SHP77 (cell line): ENCODE measurements at places on chromosomes 5 and 9.

- no peak for DNase-seq
These were observed 50.8 kb downstream of the NDFIP1 start for GRCh38 chr5:142159354-142159753.

DNA sequence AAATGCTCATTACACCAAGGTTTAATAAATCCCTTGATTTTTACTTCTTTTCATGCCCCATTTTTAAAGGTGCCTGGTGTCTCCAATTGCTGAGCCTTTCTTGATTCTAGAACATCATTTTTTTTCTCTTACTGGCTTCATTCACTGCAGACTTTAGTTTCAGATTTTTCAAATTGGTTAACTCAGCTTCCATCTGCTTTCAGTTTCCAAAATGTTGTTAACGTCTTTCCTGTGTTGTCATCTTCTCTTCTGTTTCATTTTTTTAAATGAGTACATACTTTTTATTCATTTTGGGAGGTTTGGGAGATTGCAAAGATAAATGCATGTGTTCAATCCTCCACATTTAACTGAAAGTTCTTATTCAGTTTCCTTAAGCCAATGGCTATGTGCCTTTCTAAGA lies 126.4 kb upstream of the CCNG1 start:
- DNase-seq: no peak

DNA sequence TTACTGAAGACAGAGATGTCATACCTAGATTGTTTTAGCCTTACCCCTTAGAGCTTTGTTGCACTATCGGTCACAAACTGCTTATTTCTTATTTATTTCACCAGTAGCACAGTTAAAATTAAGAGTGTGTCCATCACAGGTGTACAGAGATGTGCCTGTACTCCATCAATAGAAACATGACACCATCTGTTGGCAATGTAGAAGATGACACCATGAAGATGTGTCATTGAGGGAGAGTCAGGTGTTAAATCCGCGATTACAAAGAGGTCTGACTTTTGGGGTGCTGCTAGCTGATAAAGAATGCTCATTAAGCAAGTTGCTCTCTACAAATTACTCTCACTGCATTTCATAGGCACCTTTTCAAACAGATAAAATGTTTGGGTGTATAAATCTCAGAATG lies 164.4 kb downstream of the SMARCA2 start:
- no peak for DNase-seq

GRCh38 chr5:170552621-170553115 lies 48.8 kb downstream of the KCNIP1 start:
- DNase-seq: no peak

DNA sequence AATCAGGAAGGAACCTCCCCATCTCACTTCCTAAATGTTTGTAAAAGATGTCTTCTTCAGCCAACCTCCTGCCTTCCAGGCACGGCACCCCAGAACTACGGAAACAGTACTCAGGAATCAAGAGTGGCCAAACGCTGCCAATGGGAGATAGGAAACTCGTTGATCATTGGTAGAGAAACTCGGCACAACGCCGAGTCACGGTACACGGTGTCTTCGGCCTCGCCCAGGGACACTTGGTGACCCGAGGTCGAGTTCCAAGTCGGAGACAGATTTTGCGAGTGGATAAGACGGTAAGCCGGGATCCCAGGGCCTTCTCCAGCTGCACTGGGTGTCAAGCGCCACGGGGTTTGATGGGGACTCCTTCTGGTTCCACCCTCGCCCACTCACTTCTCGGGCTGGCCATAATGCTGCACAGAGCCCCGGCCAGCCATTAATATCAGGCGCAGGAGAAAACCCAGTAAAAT lies 343 bp downstream of the KIAA0825 start:
- DNase-seq: peak; percentile 63

DNA sequence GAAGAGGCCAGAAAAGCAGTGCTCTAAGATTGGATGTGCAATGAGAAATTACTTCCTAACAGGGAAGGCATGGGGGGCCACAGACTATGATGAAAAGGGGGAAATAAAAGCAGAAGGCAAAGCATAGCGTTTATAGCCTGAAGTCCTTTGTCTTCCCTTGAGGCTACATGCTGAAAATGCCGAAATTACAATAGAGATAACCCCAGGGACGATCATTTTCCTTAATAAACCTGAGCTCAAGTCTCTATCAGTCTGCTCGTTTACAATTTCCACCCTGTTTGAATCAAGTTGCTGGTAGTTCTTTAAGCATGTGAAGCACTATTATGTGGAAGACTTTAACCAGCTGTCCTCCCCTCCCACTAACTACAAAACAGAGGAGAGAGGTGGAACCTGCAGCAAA lies 60.4 kb downstream of the FREM1 start:
- DNase-seq: no peak

DNA sequence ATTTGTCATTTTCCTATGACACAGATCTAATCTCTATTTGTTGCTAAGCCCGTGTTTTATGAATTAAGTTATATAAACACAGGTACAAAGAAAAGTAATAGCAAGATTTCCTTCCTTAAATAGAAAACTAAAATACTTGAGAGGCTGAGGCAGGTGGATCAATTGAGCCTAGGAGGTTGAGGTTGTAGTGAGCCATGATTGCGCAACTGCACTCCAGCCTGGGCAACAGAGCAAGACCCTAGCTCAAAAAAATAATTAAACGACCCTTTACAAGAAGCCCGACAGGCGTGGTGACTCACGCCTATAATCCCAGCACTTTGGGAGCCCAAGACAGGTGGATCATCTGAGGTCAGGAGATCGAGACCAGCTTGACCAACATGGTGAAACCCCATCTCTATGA lies 36.8 kb downstream of the FAM169A start:
- DNase-seq: no peak

DNA sequence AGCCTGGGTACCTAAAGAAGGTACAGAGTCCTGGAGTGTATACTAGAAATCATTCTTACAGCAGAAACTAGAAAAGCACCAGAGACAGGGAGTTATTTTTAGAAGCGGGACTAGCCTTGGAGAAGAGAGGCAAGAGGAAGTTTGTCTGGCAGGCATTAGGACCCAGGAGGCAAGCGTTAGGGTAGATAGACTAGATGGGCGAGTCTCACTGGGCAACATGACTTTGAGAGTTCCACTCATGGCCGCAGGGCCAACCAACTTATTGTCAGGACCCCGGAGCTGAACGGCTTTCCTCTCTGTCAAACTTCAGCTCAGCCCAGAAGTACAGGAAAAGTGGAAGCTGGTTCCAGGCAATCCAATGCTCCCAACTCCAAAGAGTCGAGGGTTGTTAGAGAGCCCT lies 34.1 kb upstream of the NPR3 start:
- DNase-seq: no peak

- no peak for DNase-seq
These were observed 1072.6 kb upstream of the COX7C start for GRCh38 chr5:85545129-85545528.

GRCh38 chr9:12640866-12641636 lies 52.1 kb upstream of the TYRP1 start:
- DNase-seq: no peak

- DNase-seq: no peak
These were observed 37.6 kb downstream of the HRH2 start for GRCh38 chr5:175695161-175696126.

DNA sequence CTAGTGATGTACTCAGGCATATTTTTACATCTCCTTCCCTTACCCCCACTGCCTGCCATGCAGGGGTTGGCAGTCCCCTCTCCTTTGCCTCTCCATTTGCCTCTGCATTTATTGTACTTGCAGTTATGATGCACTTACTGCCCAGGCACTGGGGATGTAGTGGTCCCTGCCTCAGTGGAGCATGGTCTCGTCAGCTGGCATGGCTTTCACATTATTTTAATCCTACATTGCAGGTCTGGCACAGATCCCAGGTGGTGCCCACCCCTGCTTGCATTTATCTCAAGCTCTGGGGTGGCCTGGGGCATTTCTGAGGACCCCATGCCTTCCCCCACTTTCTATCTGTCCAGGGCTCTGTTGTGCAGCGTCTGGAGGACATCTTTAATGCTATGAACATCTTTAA lies 23.2 kb upstream of the PITX1 start:
- no peak for DNase-seq

DNA sequence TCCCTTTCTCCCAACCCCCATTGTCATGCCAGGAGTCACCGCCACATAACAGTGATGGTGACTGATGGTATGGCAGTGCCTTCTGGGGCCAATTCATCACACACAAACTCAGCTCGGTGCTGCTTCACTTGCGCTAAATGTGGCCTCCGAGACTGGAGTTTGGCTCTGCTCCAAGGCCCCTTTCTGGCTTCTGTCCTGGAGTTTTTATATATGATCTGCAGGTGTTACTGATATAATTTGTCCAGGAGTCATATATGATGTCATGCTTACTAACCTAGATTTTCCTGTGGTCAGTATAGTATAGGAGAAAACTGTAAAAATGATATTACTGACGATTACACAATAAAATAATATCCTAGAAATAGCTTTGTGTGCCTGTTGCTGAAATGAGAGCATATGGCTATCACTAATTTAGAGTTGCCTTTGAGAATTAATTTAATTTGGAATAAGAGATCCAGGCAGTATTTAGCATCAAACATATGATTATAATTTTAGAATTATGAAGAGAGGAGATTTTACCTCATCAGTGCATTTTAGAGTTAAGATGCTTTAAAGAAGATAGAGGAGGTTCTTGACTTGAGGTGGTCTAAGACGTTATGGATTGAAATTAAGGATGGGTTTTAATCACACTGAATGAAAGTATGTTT lies 334.1 kb upstream of the CD180 start:
- peak; percentile 55 for DNase-seq

DNA sequence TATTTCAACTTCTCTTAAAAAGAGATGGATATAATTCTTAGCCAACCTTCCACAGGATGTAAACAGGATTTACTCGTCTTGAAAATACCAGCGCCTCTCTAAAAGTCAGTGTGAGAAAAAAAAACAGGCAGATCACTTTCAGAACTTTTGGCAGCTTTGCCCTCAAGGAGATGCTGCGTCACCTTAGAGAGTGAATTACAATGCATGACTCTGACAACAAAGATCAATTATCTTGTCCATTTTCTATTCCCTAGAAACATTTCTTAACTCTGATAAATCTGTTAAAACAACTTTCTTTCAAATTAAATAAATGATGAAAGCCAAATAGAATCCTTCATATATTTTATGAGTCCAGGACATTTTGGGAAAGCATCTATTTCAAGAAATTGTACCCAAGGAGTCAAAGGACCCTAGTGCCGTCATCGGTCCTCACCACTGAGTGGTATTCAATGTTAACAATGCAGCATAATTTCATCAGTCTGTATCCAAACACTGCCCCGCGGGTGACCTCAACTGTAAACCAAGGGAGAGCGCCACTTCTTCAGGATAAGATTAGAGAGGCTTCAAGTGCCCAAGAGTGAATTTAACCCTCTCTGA lies 536.0 kb downstream of the PDE4D start:
- no peak for DNase-seq

GRCh38 chr9:114719290-114719689 lies 37.3 kb upstream of the TEX48 start:
- DNase-seq: no peak

GRCh38 chr5:141742866-141743851 lies 61.1 kb upstream of the ARAP3 start:
- peak; percentile 81 for DNase-seq

GRCh38 chr5:112189391-112189790 lies 229.7 kb downstream of the EPB41L4A start:
- DNase-seq: no peak

DNA sequence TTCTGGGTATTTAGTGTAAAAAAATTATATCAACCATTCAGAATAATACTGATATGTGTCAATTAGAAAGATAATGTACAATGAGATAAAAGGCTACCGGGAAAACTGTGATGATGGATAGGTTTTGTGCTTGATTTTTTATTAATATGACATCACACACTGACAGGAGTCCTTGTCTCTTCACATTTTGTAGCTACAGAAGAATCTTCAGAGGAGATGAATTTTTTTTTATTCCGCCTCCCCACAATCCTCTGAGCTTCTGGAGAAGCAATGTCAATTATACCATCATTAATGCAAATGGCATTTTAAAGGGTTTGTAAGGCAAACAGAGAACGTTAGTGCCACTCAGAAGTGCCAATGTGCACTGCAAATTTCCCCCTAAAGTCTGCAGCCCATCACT lies 131.7 kb upstream of the CCNG1 start:
- DNase-seq: no peak

DNA sequence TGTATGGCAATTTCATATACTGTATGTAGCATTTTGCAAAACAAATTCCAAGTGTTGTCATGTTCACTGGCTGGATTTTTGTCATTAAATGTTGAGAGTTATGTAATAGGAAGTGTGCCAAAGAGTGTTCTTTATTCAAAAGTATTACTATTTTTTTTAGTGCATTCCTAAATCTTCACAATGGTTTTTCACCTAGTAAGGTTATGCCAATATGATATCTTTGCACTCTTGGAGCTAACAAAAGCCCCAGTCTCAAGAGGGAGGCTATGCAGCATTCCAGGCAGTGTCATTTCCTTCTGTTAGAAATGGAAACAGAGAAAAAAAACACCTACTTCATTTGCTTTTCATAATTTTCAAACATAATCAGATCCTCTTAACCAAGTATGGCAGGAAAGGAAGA lies 5.1 kb upstream of the SSBP2 start:
- DNase-seq: no peak

GRCh38 chr9:1837453-1838084 lies 177.6 kb upstream of the SMARCA2 start:
- DNase-seq: peak; percentile 23

- no peak for DNase-seq
These were observed 190.9 kb downstream of the ICE1 start for GRCh38 chr5:5613261-5613990.

DNA sequence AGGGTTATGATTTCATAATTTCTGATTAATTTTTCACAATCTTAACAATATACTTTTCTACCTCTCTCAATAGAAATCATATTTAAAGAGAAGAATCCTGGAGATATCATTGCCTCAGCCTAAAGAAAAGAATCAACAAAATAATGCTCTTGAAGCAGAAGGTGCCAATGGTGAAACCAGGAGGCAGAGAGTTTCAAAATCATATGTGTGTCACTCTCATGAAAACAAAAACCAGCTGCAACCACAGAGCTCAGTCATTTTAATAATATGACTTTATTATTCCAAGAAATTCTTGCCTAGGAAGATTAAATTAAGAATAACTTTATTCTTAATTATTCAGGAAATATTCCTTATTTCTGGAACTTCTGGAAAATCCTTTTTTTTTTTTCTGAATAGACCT lies 266.8 kb upstream of the ACTBL2 start:
- DNase-seq: no peak

- DNase-seq: no peak
These were observed 6.4 kb downstream of the ABLIM3 start for GRCh38 chr5:149147676-149148075.

- peak; percentile 25 for DNase-seq
These were observed 676.5 kb downstream of the DMRTA1 start for GRCh38 chr9:23123048-23123632.

- no peak for DNase-seq
These were observed 17.0 kb downstream of the CDK5RAP2 start for GRCh38 chr9:120562861-120563443.

DNA sequence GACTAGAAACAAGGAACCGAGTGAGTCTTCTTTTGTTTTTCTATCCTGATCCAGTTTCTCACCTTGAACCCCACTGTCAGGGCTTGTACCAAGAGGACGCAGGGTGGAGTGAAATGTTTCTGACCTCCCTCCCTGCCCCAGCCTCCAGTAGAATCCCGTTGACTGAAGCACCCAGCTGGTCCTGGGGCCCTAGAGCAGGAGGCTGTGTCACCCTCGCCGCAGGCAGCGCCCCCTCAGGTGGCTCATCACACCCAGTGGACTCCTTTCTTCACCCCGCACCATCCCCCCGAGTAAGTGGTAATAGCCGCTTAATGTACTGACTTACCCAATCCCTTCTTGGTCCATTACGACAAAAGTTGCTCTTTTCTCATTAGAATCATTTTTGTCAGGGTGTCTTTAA lies 53.8 kb downstream of the MVB12B start:
- no peak for DNase-seq

- DNase-seq: no peak
These were observed 444.7 kb downstream of the MED10 start for GRCh38 chr5:5933651-5934050.
